Eye (tissue), 1 donor: ENCODE measurements at places on chromosomes 16 and 17.

GRCh38 chr16:3580686-3581085 is 3.5 kb upstream of the NLRC3 start:
- no peak for DNase-seq

GRCh38 chr17:78797691-78798585 is 15.9 kb upstream of the CYTH1 start:
- no peak for DNase-seq

- DNase-seq: peak; percentile 95
Measured at GRCh38 chr17:40341808-40342503, 22.6 kb downstream of the GJD3 start.

DNA sequence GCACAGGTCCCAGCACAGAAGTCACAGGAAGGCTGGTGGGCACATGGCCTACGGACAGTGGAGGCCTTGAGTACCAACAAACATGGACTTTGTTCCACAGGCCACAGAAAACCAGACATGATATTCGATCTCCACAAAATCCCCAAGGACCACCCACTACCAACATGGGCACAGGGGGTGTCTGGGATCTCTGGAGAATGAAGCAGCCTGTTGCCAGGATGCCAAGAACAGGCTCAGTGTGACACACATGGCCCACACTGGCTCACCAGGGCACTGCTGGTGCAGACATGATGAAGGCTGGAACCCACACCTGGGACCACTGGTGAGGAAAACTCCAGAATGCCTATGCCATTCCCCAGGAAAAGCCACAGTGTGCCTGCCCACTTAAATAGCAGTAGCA is 120.2 kb downstream of the C16orf78 start:
- no peak for DNase-seq

- peak; percentile 67 for DNase-seq
Measured at GRCh38 chr16:67537270-67537635, 8.6 kb downstream of the RIPOR1 start.

DNA sequence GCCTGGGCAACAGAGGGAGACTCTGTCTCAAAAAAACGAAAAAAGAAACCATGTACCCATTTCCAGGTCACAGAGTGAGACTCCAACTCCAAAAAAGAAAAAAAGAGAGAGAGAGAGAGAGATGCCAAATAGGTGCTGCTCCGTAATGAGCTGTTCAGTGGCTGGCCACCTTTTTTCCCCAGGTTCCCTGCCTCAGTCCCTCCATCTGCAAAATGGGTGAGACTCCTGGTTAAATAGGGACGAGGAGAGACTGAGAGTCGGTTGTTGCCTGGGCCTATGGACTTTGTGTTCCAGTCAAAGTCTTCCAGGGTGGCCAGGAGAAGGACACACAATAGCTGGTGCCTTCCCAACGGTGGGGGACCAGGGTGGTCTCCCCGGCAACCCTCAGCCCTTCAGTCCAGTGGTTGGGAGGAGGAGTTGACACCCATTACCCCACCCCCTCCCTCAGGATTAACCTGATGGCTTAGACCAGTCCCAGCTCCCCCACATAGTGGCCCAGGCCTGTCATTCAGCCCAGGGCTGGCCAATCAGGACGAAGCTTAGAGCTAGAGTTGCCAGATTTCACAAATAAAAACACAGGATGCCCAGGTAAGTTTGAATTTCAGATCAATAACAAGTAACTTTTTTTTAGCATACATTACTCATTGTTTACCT is 258.2 kb downstream of the PARN start:
- no peak for DNase-seq

DNA sequence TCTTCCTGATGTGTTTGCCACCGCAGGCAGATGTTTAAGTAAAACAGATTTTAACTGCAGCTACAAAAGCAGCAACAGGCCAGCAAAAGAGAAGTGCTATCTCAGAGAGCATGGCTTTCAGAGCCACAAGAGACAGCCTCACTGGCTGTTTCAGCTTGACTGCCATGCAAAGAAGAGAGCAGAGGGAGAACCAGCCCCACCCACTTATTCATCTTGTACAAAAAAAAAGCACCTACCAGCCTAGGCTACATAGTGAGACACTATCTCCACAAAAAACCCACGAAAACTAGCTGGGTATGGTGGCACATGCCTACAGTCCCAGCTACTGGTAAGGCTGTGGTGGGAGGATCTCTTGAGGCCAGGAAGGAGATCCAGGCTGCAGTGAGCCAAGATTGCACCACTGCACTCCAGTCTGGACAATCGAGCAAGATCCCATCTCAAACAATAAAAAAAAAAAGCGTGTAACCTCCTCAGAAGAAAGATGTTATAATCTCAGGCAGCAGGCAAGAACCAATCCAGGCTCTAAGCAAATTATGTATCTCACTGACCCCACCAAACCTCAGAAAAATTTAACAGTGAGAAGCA is 30.0 kb downstream of the STH start:
- DNase-seq: no peak

- DNase-seq: no peak
Measured at GRCh38 chr16:26606381-26607150, 460.2 kb upstream of the C16orf82 start.

DNA sequence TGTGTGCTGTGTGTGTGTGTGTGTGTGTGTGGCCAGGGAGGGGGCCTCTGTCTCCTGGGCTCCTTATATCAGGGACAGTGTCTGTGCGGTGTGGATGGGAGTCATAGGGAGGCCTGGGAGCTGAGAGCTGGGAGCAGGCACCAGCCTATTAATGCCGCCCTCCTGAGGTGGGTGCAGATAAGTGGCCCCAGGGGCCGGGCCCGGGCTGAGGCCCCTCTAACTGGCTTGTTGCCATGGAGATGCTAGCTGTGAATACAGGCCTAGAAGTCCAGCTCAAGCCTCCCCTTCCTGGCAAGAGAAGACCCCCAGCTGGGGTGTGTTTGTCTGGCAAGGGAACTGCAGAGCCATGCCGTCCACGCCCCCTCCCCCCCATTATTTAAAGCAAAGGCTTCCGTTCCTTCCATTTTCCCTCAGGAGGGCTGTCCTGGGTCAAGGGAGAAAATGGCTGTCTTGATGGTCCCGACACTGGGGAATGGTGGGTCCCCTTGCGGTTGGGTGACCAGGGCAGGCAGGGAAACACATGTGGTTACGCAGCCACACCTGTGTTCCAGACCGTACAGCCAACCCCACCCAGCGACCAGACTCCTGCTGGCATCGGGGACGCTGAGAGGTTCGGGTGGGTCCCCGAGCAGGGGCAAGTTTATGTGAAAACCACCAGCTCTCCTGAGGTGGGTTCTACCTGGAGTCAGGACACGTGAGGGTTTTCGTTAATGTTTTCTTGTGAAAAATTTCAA is 141.1 kb downstream of the MRM1 start:
- DNase-seq: peak; percentile 75

DNA sequence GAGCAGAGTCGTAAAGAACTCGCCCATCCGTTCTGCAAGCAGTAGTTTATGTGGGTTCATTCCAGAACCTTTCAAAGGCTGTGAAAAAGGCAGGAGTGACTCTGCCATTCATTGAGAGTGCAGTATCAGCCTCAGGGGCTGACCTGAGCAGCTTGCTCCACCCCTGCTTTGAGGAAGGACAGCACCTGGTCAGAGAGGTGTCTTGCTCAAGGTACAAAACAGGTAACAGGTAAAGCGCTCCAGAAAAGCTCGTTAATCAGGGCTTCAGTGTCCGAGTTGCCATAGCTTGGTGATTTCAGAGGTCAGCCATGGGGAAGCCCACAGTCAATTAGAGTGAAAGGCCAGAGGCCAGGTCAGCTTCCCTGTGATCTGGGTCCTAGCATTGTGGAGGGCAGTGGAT is 251.1 kb downstream of the ABCC12 start:
- no peak for DNase-seq

- DNase-seq: peak; percentile 42
Measured at GRCh38 chr16:67847064-67847861, at the start of gene CENPT. CENPT (minus strand) TSS chr16:67847693; CDS start chr16:67833859, 13,834 bp downstream.

GRCh38 chr17:1941272-1942065 is 83.7 kb downstream of the RTN4RL1 start:
- peak; percentile 61 for DNase-seq

GRCh38 chr17:6815775-6816174 is 15.8 kb downstream of the TEKT1 start:
- DNase-seq: no peak

DNA sequence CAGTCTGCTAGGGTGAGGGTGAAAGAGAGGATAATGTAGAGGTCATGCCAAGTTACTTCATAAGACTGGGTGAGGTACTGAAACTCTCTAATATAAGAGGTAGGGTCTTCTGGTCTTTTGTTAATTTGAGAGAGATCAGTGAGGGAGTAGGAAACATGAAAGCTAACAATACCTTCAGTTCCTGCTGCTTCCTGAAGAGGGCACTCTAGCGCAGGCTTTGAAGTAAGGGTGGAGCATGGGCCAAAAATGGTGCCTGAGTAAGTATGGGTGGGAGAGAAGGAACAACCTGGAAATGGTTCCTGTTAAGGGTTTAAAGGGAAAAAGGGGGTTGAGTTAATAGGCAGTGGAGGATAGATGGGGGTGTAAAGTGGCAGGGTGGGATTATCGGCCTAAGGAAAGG is 2449.5 kb downstream of the TP53TG3F start:
- DNase-seq: no peak

DNA sequence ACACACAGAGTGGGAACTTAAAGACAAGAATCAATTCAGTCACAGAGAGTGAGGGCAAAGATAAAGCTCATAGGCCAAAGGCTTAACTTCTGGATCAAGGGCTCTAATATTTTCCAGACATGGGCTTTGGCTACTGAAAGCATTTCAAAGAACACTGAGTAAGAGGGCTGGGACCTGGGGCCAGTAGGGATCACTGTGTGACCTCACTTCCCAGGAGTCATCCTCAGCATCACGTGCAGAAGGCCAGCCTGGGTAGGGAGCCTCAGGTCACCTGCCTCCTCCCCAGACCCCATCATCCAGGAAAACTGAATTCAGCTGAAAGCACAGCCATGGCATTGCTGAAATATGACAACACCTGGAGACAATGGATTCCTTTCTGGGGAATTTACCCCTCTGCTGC is 163.5 kb downstream of the RAB11FIP4 start:
- DNase-seq: no peak

DNA sequence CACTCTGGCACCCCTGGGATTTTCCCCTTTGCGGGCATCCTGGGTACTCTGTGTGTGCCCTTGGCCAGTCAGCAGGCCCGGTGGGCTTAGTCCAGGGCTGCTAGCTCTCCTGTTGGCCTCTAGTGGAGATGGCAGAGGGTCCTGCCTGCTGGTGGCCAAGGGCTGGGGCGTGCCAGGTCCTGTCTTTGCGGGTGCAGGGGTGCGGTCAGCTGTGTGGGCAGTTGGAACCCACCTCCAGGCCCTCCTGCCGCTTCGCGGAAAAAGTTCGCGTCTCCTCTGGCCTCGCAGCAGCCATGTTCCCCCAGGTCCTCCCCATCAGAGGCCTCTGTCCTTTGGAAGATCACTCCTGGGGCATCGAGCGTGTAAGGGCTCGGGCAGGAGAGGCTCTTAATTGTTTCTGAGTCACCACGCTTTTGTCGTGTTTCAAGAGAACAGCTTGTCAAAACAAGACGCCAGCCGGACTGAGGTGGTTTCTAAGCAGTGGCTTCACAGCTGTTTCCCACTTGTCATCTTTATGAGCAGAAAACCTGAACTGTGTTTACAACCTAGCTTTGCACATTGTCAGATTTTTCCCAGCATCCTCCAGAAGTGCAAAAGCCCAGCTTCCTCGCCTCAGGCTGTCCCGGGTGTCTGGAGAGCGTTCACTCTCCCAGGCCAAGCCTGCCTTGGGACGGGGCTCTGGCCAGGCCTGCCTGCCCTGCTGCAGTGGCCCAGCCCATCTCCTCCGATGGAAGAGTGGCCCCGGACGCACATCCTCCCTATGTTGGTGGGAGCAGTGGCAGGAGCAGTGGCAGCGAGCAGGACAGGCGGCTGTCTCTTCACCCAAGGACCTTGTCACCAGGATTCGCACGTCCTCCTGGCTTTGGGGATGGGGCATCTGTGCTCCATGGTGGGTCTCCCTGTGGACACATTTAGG is 5.0 kb upstream of the DNASE1L2 start:
- no peak for DNase-seq
